ENCODE measurements at places on chromosomes 12 and 14.

DNA sequence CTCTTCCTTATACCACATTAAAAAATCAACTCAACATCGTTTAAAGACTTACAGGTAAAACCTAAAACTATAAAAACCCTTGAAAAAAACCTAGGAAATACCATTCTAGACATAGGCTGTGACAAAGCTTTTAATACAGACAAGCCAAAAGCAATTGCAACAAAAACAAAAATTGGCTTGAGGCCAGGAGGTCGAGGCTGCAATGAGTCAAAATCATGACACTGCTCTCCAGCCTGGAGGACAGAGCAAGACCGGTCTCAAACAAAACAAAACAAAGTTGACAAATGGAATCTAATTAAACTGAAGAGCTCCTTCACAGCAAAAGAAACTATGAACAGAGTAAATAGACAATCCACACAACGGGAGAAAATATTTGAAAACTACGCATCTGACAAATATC is 1057.8 kb downstream of the FSCB start:
- no peak for DNase-seq

DNA sequence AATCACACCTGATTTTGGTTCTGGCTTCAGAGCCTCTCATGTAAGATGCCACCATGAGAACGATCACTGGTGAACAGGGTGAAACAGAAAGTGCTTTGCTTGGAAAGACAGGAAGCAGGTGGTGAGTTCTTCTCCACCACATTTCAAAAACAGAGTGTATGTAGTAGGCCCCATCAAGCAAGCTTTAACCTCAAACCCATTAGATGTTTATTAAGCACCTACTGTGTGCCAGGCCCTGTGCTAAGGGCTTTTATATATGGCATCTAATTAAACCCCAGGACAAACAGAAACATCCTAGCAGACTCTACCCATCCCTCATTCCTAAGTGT is 47.8 kb upstream of the MED13L start:
- DNase-seq = no peak

DNA sequence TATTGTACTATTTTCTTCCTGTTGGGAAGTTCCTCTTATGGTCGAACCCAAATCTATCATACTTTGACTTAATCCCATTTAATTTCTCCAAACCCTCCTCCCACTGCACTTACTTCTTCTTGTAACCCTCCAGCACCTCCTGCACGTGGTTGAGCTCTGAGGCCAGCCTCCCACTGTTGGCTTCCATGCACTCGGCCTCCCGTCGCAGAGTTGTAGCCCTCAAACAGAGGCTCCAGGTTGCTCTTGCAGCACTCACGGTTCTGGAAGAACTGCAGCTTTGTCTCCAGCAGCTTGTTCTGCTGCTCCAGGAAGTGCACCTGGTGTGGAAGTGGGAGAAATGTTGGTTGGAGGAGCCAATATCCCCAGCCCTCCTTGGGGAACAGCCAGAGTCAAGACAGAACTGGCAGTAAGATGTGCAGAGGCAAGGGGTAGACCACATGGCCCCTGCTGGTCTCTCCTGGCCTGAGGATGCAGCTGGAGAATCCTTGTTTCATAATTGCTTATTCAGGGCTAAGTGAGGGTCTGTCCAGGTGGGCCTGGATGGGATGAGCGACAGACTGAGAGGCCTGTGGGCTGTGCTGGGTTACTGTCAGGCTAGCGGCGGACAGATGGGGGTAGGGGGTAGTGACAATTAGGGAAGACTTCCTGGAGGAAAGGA is 18.4 kb upstream of the KRT86 start:
- no peak for DNase-seq

DNA sequence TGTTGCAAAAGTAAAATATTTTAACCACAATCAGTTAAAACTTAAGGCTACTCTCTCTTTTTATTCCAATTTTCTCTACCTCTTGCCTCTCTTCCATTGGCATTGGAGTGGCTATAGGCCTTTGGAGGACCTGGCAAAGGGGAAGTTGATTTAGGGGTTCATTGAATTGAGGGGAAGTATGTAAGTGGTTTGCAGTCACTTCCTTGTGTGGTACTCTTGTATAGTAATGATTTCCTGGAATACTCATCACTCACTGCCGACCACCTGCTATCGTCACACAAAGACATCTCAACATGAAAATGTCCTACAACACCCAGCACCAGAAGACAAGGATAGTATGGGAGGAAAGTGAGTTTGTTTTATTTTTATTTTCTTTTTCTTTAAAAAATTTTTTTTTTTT is 45.7 kb upstream of the CPM start:
- DNase-seq = no peak

DNA sequence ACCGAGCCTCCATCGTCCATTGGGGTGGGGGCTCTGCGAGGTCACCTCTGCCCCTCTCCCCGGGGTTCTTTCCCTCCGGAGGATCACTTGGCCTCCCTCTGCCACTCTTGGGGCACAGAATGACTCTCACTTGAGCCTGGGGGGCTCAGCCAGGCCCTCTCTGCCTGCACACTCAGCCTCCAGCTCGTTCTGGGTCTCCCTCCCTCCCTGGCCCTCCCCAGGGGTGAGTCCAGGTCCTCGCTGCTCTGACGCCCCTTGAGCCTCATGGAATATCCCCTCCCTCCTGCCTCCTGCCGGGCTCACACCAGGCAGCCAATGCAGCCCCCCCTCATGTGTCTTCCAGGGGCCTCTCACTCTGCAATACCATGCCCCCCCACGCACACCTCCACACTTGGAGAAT is 17.7 kb upstream of the SFSWAP start:
- no peak for DNase-seq

DNA sequence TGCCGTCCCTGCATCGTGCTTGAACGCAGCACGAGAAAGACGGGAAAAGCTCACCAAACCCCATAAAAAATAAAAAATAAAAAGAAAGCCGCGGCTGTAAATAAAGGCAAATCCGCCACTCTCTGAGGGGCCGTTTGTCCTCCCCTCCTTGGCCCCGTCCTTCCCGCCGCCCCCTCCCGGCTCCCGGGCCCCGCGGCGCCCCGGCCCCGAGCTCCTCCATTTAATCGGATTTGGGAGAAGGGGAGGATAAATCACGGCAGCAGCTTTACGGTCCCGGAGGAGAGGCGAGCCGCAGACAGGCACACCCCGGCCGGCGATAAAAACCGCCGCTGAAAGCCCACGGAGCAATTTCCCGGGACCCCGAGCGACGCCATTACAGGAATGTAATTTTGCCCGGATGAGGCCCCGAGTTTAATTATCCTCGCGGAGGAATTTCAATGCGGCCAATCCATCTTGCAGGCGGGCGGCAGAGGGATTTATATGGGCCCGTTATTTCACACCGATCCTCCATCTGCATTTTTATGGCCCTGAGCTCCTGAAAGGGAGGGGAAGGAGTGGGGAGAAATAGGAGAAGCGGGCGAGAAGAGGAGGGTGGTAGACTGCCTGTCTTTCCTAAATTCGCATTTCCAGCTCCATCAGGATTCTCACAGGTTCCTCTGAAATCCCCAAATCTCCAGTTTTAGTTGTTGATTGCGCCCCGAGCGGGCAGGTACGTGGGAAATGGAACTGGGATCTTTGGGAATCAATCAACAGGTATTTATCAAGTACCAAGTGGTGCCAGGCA is 1.3 kb upstream of the ATP5MC2 start:
- DNase-seq = no peak
